ENCODE measurements at places on chromosomes 2 and 18. TPM values are rescaled to one million over a fixed set of nuclear protein-coding genes. Genes with fewer than 3 reads are reported as not detected.

The FN1 gene
- total RNA-seq: 30,644 TPM

The SLC16A14 gene
- 4.9 TPM for total RNA-seq

The SLC9A4 gene
- total RNA-seq: not detected

The OXER1 gene
- 1.8 TPM for total RNA-seq

The ASB18 gene
- total RNA-seq: not detected

The CCDC74A gene
- total RNA-seq: 3.0 TPM

The PIEZO2 gene
- 142 TPM for total RNA-seq

The COL6A3 gene
- total RNA-seq: 264 TPM

The TRAK2 gene
- 53.2 TPM for total RNA-seq

The MAP3K19 gene
- not detected for total RNA-seq

The ARID5A gene
- 14.4 TPM for total RNA-seq

The FIGN gene
- total RNA-seq: 11.8 TPM

The MC2R gene
- total RNA-seq: not detected

The LRRFIP1 gene
- total RNA-seq: 84.7 TPM

The AKAIN1 gene
- total RNA-seq: not detected

The TEKT4 gene
- total RNA-seq: not detected

The MEP1B gene
- not detected for total RNA-seq

The HRH4 gene
- not detected for total RNA-seq

Measured in chondrocyte (in vitro differentiated cells).